ENCODE measurements at places on chromosomes 3 and 15.

DNA sequence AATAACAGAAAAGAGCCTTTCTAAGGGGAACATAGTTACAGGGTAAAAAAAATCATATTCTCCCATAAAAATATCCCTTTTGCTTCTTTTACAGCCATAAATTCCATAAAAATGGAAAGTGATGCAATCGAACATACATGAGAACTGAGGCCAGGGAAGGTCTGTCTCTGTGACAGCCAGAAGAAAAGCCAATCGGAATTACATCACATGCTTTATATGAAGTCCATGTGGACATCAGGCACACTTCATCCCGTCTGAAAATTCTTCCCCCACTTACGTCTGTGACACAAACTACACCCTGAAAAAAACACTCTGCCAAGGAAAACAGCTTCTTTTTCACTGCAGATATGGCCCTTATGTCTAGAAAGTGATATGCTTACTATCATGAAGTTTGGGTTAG is 323.5 kb downstream of the ERC2 start:
- DNase-seq, result no peak

- no peak for DNase-seq
These were observed 217.0 kb upstream of the C2CD4B start for GRCh38 chr15:62382046-62382445.

GRCh38 chr3:194249323-194250097 is 101.6 kb downstream of the CPN2 start:
- no peak for DNase-seq

GRCh38 chr3:171810629-171811294 is 479 bp upstream of the PLD1 start:
- DNase-seq, result no peak

DNA sequence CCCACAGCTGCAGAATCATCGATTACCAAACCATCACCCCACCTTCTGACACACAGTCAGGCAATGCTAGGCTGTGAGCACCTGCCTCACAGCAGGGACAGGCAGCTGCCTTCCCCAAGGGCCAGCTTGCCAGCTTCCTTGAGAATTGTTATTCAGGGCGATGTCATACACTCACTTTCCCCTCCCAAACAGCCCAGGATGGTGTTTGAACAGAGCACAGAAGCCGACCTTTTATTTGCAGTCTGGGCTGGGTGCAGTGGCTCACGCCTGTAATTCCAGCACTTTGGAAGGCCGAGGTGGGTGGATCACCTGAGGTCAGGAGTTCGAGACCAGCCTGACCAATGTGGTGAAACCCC is 84.5 kb upstream of the HERC1 start:
- no peak for DNase-seq

GRCh38 chr3:172294223-172294806 is 153.9 kb downstream of the GHSR start:
- no peak for DNase-seq

- no peak for DNase-seq
These were observed 22.2 kb upstream of the ZNF710 start for GRCh38 chr15:89978914-89979313.

DNA sequence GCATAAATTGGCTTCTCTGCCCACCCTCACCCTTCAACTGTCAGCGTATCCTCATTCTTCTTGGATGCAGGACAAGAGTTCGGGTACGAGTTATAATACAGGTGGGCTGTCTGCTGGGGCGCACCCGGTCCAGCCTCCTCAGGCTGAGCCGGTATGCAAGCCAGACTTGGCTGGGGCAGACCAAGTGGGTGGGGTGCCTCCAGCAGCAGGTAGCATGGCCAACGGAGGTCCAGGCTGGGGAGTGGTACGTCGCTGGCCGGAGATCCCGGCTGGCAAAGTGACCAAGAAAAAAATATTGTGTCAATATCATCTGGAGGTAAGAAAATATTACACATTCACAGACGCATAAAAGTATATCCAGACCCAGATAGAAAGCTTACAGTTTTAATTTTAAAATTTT is 45.6 kb downstream of the GATM start:
- no peak for DNase-seq

DNA sequence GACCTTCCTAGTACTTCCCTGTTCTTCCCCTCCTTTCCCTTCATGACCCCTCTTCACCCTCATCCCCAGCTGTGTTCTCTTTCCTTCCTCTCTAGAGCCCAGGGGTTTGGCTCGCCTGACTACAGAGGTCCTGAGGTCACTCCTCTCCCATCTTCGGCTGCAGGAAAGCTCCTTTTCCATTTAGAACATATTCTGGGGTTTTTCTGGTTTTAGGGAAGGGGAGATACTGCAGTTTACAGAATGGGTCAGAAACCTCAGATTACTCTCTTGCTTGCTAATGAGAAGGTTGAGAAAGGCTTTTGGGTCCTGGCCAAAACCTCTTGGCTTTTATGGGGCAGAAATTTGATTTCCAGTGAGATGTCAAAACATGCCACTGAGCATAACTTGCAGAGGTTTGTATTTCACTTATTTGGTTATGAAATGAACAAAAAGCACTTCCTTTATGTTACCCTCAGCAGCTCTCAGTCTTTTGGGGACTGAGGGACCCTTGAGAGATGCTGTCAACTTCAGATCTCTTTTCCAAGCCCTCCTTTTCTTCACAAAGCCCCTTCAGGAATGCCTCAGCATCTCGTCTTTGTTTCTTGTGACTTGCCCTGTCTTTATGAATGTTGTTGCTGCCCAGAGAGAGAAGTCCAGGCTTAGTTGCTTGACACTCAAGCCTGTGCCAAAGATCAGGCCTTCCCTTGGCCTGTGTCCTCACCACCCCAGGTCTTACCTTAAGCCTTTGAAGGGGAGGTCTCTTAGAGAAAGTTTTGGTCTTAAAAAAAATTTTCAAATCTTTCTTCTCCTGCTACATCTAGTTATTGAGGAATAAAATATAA is 121.7 kb upstream of the TPM1 start:
- DNase-seq, result peak; percentile 81

DNA sequence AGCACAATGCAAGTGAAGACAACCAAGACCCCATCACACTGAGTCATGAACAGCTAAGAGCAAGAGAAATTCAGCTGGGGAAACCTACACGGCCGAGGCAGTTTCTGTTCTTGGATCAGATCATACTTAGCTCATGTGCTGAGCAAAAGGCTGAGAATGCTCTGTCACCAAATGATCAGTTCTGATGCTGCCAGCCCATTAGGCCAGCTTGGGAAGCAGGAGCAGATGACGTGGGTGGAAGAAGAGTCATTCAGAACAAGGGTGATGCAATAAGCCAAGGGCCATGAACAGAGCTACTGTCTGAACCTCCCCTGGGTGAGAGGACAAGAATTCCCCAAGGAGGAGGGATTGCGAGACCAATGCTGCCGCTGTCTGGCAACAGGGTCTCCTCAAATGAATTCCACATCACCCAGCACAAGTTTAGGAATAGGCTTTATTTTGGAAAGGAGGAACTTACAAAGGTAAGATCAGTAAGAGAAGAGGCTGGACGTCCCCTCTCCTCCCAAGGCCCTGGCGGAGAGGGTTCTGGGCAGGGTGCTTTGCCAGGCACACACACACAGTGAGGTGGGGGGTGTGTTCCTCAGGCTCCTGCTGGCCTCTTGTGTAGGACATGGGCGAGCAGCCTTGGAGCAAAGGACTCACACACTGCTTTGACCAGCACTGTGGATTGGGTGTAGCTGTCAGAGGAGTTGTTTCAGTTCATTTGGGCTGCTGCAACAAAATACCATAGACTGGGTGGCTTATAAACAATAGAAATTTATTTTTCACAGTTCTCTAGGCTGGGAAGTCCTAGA is 65.6 kb upstream of the CTXND1 start:
- peak; percentile 55 for DNase-seq

DNA sequence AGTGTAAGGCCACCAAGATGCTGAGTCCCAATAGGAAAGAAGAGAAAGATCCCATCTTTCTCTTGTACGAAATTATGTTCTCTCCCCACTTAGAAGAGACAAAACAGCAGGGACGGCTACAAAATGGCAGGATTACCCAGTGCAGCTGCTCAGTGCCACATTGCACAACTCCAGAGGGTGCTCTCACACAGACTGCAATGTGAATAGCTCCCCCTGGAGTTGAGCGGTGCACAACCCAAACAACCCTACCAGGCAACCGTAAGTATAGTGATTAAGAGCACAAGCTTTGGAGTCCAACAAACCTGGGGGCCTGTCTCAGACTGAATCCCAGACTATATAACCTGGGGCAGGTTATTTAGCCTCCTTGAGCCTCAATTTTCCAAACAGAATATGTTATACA is 3.1 kb upstream of the BHLHE40 start:
- peak; percentile 59 for DNase-seq

DNA sequence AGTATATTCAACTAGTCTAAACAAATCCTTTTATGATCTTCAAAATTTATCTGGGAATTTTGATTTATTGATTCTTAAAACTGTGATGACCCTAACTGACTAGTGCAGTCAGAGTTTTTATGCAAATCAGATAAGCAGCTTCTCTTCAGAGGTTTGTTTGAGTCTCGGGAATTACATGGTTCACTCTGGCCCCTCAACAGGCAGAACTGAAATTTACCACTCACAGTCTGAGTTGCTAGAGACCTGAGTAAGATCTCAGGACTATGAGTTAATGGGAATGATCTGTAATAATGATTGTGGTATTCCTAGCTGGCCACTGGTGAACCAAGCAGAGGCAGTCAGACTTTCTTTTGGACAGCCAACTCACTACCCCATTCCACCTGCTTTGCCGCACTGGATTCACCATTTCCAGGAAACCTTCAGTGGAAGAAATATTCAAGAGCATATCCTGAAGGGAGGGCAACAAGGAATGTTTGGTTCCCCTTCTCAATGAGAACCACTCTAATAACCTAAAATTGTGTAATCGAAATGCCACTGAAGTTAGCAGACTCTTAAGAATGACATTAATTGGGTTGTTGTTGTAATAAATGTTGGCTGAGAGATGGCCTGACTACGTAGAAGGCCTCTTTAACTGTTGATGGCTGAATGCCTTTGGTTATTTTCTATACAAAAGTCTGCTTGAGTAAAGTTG is 11.5 kb upstream of the DNAJC13 start:
- DNase-seq, result no peak

DNA sequence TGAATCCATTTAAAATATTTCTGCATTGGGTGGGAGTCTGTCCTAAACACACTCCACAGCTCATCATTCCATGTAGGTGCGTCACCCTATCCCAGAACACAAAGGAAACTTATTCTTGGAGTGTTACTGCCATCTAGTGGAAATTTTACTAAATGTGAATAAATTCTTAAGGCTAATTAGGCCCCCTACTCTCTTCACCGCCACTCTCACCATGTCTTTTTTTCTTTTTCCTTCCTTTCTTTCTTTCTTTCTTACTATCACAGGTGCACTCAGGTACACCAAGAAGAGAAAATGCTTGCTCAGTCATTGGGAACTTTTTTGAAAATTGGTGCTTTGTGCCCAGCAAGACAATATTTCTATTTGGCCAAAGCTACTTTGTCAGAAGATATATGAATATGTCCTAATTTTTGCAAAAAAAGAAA is 26.4 kb upstream of the ATP8B4 start:
- DNase-seq, result peak; percentile 88

DNA sequence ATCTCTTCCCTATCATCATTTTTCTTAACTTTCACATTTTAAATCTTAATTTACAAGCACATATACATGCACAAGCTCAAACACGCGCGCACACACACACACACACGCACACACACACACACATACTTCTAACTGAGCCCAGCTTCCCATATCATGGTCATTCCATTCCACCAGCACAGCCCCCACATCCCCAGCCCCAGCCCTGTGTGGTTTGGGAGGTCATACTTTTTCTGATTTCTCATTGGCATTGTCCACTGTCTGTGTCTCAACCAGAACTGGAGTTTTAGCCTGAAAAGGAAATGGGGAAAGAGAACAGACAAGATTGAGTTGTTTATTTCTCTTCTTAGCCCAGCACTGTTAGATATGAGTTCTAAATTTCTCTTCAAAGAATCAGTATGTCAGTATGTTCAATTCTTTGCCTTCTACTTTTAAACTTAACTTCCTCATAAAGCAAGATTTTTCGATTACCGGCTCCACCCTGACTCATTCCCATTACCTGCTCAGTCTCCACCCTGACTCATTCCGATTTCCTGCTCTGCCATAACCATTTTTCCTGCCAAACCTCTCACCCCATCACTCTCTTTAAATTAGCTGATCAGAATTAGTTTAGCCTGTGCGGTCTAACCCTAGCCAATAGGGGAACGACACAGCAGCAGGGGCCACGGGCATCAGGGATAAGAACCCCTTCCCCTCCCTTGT is 6.4 kb downstream of the IQCF1 start:
- DNase-seq, result no peak

- no peak for DNase-seq
These were observed 50.4 kb downstream of the TFDP2 start for GRCh38 chr3:142098964-142099363.

- peak; percentile 41 for DNase-seq
These were observed 15.1 kb downstream of the CMTM7 start for GRCh38 chr3:32406486-32407408.

DNA sequence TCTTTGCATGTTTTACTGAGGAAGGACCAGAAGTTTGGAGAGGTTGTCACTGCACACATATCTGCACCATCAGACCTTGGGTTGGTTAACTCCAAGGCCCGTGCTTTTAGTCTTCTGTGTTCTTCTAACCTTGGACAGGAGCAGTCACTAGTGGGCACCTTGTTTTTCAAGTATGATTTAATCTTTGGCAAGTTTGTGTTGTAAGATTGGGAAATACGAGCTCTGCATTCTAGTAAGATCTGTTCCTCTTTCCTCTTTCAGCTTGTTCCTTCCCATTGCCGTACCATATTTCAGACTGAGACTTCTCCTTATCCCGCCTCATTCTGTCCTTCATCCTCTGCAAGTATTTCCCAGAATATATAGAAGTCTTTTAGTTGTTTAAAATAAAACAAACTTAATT is 5.1 kb downstream of the TMOD2 start:
- no peak for DNase-seq

- no peak for DNase-seq
These were observed 13.0 kb upstream of the TSEN2 start for GRCh38 chr3:12471241-12471640.

DNA sequence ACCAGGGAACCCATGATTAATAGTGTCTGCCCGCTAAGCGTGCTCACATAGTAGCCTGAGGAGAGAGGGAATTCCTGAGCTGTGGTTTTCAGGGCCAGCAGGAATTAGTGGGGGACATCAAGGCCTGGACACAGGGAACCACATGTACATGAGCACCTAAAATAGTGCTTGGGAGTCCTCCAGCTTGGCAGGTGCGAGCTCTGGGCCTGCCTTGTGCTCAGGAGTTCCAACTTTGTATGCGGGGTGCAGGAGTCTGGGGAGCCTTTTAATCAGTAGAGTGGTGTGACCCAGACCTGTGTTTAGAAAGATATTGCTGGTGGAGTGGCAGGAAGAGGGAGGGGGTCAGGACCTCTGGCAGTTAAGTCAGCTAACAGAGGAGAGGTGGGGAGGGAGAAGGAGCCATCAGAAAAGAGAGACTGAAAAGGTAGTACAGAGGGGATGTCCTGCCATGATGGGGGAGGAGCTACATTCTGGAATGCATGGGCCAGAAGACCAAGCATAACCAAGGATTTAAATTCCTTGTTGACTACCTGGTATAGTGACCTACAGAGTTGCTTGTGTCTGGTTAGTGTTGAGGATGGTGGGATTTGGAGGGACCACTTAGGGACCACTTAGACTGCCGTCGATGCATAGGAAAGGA is 1.9 kb downstream of the DAG1 start:
- peak; percentile 58 for DNase-seq

Data from astrocyte of the hippocampus (primary cell).